ENCODE measurements at places on chromosomes 7 and 10.
A peak's percentile ranks its signal among the peaks of the same experiment; 100 is the strongest.

- peak; percentile 71 for DNase-seq
These were observed 90.4 kb downstream of the KIAA1549 start for GRCh38 chr7:138890499-138891445.

GRCh38 chr7:131108212-131108940 is 219.3 kb upstream of the MKLN1 start:
- DNase-seq = peak; percentile 19

GRCh38 chr10:60722623-60723022 is 55.7 kb upstream of the CDK1 start:
- no peak for DNase-seq

DNA sequence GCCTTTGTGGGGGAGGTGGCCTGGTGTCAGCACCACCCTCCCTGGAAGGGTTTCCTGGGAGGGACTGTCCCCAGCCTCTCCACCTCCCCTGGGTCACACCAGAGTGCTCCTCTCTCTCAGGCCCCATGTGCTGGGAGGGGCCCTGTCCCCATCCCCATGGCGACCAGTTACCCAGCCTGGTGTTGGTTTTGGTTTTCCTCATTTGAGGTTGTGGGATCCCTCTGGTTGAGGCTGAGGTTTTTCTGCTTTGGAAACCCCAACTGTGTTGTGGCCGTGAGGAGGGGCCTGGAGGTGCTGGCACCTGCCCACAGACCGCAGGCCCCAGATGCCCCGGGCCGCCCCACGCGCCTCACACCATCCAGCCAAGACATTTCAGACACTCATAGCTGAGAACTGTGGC is 106.3 kb downstream of the GRK5 start:
- no peak for DNase-seq

DNA sequence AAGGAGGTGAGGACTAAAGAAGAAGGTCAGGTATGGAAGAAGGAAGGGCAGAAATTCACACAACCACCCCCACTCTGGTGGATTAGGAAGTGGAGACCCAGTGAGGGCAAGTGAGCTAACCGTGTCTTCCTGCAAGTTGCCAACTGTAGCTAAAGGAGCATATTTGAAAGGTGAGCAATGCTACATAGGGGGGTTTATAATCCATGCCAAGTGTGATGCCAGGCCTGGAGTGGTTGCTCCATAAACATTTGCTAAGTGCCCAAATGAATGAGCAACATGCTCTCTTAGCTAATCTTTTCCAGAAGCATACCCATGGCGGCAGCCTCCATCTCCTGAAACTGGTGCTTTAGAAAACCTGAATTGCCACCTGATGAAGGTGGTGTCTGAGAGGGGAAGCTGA is 121.6 kb downstream of the LRRC18 start:
- no peak for DNase-seq

- no peak for DNase-seq
These were observed 85.0 kb downstream of the SGMS1 start for GRCh38 chr10:50538555-50539398.

- DNase-seq = no peak
These were observed 25.6 kb downstream of the MDH2 start for GRCh38 chr7:76073335-76073990.

- DNase-seq = no peak
These were observed 1250.9 kb upstream of the CELF2 start for GRCh38 chr10:9766762-9767161.

DNA sequence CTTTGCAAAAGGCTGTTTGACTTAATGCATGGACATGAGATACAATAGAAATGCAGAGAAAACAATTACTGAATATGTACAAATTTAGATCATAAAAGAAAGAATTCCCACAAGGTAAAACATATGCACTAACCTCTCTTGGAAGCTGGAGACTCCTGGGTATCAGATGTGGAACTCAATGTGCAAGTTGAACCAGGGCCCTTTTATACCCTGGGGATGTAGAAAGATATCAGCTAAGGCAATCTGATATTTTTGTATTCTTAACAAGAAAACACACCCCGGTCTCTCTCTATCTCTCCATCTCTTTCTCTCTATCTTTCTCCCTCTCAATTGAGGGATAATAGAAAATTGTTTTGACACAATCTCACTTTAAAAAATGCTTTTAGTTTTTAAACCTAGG is at the start of gene IDI2:
TSS of gene IDI2 (minus strand) at position 177 of the 400 bp plus-strand sequence. CDS start 1,136 bp downstream, outside the sequence.
- DNase-seq = no peak

DNA sequence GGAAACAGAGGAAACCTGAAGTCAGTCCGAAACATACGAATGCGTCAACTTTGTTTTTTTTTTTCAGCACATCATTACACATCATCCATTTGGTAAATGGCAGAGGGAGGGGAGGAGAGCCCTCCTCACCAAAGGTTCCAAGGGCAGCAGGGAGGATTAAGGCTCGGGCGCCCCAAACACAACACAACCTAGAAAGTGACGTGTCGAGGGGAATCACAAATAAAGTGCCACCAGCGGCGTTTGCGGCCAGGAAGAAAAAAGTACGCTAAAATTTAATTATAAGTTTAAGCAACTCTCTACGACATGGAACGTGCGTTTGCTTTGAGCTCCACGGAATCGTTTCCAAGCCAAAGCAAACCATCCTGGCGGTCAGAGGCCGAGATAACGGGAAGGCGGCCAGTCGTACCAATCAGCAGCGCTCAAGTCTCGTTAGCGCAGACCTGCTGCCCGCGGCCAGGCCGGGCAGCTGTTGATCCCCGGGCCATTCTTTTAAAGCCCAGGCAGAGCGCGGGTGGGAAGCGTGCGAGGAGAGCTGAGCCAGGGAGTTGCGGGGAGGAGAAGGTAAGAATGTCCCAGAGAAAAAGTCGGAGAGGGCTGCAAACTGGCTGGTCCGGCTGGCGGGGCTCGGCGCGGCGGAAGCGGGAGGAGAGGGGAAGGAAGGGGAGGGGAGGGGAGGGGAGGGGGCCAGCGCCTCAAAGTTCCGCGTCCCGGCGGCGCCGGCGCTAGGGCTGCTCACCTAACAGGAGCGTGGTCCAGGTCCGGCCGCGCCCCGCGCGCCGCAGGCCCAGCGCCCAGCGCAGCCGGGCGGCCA is 719 bp downstream of the DPY19L1 start:
- peak; percentile 30 for DNase-seq

- no peak for DNase-seq
These were observed 4.2 kb upstream of the FOXL3 start for GRCh38 chr7:285731-286130.

DNA sequence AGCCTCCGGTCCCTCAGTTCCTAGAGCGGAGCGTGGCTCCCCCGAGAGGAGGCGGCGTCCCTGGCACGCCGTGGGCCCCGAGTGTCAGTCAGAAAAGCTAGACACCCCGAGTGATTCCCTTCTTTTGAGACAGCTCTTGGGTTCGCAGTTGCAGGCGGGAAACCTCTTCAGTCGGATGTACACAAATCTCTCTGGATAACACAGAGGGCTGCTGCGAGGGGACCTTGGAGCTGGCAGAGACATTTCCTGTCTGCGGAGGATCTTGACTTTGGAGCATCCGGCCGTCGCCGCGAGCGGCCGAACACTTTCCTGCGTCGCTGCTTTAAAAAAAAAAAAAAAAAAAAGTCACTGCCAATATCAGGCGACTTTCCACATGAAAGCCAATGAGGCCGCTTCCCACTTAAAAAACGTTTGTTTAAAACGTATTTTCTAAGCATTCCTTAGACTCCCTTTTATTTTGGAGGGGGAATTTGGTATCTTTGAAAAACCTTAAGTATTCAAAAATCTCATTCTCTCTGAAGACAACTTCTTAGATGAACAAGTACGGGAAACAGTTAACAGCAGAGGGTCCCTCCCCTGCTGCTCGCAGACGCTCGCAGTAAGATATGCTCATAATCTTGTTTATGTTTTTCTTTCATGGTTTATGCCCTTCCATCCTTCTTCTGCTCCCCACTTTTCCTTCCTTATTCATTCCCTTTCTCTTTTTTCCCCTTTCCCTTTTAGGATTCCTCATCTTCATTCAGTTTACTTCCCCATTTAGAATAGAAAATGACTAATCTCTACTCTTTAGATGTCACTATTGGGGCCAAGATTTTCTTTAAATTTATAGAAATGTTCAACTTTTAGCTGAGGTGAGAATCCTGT is 10.0 kb downstream of the HHEX start:
- peak; percentile 55 for DNase-seq

GRCh38 chr7:128908750-128909624 is 1.5 kb downstream of the KCP start:
- no peak for DNase-seq

GRCh38 chr10:51602326-51602725 is 97.1 kb downstream of the CSTF2T start:
- peak; percentile 39 for DNase-seq

GRCh38 chr7:47380325-47381133 is 201.4 kb downstream of the TNS3 start:
- peak; percentile 38 for DNase-seq

- no peak for DNase-seq
These were observed 99.2 kb upstream of the PCBD1 start for GRCh38 chr10:70987396-70988130.

- DNase-seq = no peak
These were observed 231.2 kb downstream of the PTPRN2 start for GRCh38 chr7:158356454-158356853.

- DNase-seq = no peak
These were observed 24.1 kb downstream of the ANTXRL start for GRCh38 chr10:46310851-46311250.

DNA sequence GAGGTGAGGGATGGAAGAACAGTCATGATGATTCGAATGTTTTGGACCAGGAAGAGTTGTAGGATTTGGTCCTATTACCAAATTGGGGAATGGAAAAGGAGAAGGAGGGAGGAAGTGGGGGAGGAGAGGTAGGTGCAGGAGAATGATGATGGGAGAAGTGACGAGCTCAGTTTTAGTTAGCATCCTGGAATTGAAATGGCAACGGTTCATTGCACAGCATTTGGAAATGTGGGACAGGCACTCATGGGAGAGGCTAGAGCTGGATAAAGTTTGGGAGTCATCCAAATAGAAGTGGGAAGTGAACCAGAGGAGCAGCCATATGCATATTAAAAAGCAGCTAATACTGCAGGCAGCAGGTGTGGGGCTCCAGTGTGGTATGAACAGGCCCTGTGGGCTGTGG is 253.6 kb downstream of the SORCS3 start:
- no peak for DNase-seq

DNA sequence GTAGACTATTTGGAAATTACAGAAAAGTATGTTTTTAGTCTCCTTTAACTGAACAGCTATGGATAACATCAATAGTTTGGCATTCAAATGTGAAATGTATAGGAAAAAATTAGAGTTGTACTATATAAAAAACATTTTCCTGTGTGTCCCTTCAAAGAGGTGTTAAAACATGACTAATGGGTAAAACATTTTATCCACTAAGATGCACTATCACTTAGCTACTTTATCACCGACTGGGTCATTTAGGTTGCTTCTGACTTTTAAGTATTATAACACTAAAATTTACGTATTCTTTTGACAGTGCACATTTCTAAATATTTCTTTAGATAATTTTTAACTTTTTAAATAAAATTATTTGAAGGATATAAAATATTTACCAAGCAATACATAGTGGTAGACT is 77.6 kb downstream of the UBE2H start:
- DNase-seq = no peak

DNA sequence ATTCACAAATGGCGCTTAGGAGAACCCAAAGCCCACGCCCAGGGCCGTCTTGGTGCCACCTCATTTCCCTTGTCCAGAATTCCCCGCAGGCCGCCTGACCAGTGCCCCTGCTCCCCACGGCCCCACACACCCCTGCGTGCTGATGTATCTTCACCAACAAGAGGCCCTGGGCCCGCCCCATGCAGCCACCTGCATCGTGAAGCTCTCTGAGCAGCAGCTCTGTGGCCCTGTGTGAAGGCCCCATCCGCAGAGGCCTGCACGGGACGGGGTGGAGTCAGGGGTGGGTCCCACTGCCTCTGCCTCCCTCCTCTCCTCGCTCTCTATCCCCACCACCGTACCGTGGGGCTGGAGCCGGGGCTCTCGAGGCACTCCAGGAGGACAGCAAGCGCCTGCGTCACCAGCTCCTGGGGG is 14.7 kb downstream of the BRAT1 start:
- DNase-seq = no peak

DNA sequence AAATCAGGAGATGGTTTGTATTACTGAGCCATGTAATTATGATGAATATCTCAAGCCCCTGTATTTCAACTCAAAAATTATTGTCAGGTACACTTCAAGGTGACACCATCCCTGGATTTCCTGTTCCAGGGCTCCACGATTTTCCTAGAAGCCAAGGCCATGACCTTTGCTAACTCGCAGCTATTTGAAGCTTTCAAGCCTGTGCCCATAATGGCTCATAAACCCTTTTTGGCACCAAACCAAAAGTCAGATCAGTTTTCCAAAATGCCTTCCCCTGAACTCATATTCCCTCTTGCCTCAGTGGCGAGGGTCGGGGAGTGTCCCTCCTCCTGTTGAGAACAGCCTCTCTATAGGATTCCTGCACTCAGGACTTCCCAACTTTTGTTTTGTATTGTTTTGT is 70.8 kb downstream of the HIP1 start:
- no peak for DNase-seq

GRCh38 chr7:70673778-70674570 is 458.0 kb upstream of the GALNT17 start:
- DNase-seq = no peak

DNA sequence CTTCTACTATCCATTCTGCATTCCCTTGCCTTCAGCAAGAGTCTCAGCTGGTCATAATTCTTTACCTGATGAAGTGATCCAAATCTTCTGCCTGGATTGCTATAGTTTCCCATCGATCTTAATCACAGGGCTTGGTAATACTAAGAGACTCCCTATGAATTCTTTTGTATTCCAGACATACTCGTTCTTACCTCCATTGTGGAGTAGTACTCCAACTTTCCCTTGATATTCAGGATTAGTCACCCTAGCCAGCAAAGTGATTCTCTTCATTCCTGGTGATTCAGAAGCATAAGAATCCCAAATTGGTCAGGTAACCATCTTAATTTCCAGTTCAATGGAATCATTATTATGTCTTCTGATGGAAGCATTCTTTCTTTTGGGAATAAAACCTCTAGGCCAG is 96.7 kb downstream of the TWIST1 start:
- peak; percentile 66 for DNase-seq

DNA sequence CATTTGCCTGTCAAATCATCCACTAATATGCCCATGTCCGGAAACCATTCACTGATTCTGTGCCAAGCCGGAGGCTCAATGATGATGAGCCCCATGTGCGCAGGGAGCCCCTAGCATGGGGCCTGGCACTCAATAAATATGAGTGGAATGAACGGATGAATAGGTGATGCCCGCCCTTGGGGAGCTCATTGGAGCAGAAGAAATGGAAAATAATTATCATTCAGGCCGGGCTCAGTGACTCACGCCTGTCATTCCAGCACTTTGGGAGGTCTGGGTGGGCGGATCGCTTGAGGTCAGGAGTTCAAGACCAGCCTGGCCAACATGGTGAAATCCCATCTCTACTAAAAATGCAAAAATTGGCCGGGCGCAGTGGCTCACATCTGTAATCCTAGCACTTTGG is 11.0 kb downstream of the RHBDD2 start:
- DNase-seq = peak; percentile 19

Measured in fibroblast of skin of right quadriceps (primary cell).